ENCODE measurements at places on chromosomes 4 and X.

DNA sequence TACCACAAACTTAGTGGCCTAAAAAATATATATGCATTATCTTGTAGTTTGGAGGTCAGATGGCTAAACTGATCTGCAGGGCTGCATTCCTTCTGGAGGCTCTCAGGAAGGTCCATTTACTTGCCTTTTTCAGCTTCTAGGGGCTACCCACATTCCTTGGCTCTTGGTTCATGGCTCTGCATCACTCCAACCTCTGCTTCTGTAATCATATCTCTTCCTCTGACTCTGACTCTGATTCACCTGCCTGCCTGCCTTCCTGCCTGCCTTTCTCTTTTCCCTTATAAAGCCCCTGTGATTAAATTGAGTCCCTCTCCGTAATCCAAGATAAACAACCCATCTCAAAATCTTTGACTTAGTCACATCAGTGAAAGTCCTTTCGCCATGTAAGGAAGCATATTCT lies 25.0 kb upstream of the FRMPD4 start:
- no peak for DNase-seq

- DNase-seq, result peak; percentile 98
These were observed 104.6 kb downstream of the TMEM144 start for GRCh38 chr4:158314756-158315487.

GRCh38 chr4:56958111-56958517 lies 19.3 kb downstream of the NOA1 start:
- peak; percentile 99 for DNase-seq

GRCh38 chrX:118484216-118484903 lies 11.3 kb upstream of the DOCK11 start:
- DNase-seq, result no peak

- DNase-seq, result no peak
These were observed 5.5 kb upstream of the ANTXR2 start for GRCh38 chr4:80078346-80079092.
